ENCODE measurements at places on chromosomes 6 and 20. TPM values are rescaled to one million over a fixed set of nuclear protein-coding genes. Genes with fewer than 3 reads are reported as not detected.

The C20orf141 gene
- total RNA-seq: not detected

The ACTL10 gene
- 1.6 TPM for total RNA-seq

The ARMC12 gene
- total RNA-seq: 0.50 TPM

The EFHC1 gene
- 7.8 TPM for total RNA-seq

Data from bladder microvascular endothelial cell (primary cell).